ENCODE measurements at places on chromosomes 7 and 10.

- no peak for DNase-seq
Measured at GRCh38 chr10:61627266-61627665, 35.5 kb upstream of the CABCOCO1 start.

- no peak for DNase-seq
Measured at GRCh38 chr10:25811052-25811685, 122.9 kb upstream of the MYO3A start.

DNA sequence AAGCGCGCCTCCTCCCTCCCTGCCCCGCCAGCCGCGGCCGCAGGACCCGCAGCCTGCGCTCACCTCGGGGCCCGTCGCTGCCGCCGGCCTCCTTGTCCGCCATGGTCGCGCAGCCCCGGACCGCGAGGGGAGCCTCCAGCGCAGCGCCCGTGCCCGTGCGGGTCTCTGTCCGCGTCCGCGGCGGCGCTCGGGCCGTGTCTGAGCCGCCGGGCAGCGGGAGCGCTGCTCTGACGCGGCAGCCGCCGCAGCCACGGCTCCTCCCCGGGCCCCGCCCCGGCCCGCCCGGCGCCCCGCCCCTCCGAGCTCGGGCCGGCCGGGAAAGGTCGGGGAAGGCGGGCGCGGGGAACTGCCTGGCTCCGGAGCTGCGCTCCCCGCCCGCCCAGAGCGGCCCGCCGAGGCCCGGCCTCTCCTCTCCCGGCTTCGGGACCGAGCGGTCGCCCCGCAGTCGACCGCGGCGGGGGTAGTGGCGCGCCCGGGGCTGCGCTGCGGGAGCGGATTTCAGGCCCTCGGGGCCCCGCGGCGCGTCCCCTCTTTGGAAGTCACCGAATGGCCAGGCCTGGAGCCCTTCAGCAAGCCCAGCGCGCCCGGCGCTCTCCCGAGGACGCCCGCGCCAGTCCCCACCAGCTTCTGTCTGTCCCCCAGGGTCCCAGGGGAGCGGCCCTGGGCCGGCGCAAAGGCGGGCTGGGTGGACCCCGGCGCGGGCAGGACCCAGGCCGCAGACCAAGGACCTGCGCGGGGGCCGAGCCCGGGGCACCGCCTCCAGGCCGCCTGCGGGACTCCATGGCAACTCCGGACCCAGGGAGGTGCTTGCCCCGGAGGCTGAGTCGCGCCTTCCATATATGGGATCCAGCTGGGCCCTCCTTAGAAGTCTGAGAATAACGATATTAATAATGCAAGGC is at the start of gene HSPA12A:
HSPA12A (minus strand) TSS at position 200 of the 899 bp plus-strand sequence; CDS start at position 103, 97 bp downstream.
- DNase-seq, result no peak

- DNase-seq, result no peak
Measured at GRCh38 chr10:49008091-49008490, 68.5 kb upstream of the LRRC18 start.

DNA sequence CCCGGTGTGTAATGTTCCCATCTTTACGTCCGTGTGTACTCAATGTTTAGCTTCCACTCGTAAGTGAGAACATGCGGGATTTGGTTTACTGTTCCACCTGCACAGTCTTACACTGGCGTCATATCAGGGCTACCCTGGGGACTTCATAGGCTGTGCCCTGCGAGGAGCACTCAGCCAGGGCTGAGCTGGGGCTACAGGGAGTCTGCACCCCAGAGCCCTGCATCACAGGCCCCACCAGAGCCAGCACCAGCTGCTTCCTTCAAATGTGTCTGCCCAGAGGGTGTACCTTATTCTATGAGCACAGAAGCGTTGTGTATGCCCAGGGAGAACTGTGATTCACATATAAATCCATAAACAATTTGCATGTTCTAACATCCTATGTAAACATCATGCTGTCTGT is 277.1 kb downstream of the TCERG1L start:
- no peak for DNase-seq

DNA sequence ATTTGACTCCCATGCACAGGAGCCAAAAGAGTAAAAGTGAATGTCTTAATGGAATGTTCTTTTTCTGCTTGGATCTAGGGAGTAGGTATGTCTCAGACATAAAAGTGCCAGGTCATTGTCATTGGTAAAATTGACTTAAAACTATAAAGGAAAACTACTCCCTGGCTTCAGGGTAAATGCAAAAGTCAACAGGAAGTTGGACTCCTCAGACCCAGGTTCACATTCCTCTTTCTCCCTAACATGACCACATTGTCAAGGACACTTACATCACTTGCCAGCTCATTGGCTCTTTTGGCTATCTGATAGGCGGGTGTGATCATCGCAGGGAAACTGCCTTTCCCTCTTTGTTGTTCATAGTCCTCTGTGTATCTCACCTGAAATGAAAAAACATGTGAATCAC is 13.7 kb downstream of the NRAP start:
- no peak for DNase-seq

GRCh38 chr7:56115852-56116538 is at the start of gene NUPR2:
TSS of gene NUPR2 (minus strand) at chr7:56116417. CDS start at chr7:56116314, 103 bp downstream.
- no peak for DNase-seq

- DNase-seq, result no peak
Measured at GRCh38 chr10:49474901-49475300, 64.0 kb downstream of the ERCC6 start.

GRCh38 chr7:28626624-28627262 is 214.4 kb downstream of the CREB5 start:
- DNase-seq, result no peak

- no peak for DNase-seq
Measured at GRCh38 chr10:60114765-60115586, 208.6 kb upstream of the CCDC6 start.

DNA sequence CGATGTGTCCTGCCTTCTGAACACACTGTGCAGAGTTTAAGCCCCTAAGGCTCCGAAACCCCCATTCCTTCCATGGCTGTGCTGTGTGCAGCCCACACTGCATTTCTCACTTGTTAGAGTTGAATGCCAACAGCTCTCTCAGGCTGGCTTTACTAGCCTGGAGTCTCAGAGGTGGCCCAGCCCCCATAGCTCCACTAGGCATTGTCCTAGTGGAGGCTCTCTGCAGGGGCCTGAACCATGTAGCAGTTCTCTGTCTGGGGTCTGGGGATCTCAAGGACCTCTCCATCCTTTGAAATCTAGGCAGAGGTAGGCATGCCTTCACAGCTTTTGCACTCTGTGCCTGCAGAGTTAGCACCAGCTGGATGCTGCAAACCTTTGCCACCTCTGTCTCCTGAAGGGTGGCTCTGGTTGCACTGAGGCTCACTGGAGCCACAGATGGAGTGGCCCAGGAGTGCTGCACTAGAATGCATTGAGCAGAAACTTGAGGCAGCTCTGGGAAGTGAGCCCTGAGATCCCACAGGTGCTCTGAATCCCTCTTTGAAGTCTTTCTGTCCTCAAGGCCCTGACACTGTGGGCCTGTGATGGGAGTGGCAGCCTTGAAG is 301.7 kb downstream of the DGKB start:
- DNase-seq, result no peak

DNA sequence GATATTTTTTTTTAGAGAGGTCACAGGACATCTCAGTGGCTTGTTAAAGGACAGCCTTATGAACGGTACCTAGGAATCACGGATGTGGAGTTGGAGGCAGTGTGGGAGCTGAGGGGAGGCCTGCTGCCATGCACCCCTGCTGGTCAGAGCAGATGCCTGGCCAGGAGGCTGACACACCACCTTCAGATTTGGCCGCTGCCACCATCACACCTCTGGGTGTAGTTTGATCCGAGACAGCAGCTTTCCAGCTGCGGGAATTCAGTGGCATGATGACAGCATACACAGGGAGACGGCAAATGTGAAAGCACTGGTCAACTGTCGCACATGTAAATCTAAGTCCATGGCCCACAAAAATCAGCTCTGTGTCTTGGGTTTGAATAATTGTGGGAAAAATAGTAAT is 285.4 kb downstream of the ADARB2 start:
- no peak for DNase-seq

GRCh38 chr10:116817780-116818343 is 31.4 kb upstream of the ENO4 start:
- DNase-seq, result no peak

- DNase-seq, result no peak
Measured at GRCh38 chr7:107209565-107209964, 40.8 kb downstream of the HBP1 start.

DNA sequence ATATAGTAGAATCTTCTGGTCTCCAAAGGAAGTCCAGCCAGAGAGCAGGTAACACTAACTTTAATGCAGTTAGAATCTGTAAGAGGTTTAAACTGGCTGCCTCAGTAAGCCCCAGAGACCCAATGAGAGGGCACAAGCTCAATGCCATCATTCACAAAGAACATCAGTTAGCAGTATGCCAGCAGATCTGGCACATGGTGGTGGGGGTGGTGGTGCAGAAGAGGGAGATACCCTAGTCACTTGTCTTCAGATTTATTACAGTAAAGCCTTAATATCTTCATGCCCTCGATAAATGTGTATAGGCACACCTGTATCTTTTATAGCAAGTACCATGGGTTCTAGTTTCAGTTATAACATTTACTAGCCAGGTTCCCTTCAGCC is 86.2 kb downstream of the SORBS1 start:
- no peak for DNase-seq

GRCh38 chr10:49567810-49568209 is 28.9 kb upstream of the ERCC6 start:
- DNase-seq, result no peak
